Anterior cingulate cortex (tissue), 58 donors: ENCODE measurements at places on chromosomes 2 and 18.
A peak's percentile ranks its signal among the peaks of the same experiment; 100 is the strongest.

DNA sequence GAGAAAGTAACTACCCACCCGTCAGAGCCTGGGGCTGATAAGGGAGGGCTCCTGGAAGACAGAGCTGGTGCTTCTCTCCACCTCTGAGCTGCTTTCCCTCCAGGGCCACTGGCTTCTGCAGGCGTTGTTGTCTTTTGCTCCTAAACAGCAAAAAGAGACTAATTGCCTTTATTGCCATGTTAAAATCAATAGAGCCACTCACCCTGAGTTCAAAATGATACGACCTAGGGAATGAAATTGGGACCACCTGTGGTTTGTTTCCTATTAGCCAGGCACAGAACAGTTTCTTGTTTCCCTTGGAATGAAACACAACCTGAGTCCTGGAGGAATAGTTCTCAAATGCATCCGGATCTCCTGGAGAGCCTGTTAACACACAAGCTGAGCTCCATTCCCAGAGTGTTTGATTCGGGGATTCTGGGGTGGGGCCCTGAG, 45.8 kb downstream of the TCF7L1 start:
- no peak for DNase-seq

GRCh38 chr2:176490061-176490861, 221.0 kb downstream of the MTX2 start:
- peak; percentile 37 for DNase-seq

GRCh38 chr18:79332646-79333045, 63.1 kb upstream of the NFATC1 start:
- DNase-seq: no peak

DNA sequence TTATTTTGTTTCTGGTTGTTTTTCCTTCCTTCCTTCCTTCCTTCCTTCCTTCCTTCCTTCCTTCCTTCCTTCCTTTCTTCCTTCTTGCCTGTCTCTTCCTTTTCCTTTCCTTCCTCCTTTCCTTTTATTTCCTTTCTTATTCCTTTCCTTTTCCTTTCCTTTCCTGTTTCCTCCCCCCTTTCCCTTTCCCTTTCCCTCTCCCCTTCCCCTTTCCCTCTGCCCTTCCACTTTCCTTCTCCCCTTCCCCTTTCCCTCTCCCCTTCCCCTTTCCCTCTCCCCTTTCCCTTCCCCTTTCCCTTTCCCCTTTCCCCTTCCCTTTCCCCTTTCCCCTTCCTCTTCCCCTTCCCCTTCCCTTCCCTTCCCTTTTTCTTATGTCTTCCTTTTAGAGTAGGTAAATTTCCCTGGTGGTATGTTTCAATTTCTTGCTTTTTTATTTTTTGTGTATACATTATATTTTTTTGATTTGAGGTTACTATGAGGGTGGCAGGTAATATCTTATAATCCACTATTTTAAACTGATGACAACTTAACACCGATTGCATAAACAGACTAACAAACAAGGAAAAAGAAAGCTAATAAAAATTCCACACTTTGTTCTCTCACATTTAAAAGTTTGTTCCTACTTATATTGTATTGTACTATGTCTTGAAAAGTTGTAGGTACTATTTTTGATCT, 311.0 kb upstream of the FSHR start:
- DNase-seq: no peak

DNA sequence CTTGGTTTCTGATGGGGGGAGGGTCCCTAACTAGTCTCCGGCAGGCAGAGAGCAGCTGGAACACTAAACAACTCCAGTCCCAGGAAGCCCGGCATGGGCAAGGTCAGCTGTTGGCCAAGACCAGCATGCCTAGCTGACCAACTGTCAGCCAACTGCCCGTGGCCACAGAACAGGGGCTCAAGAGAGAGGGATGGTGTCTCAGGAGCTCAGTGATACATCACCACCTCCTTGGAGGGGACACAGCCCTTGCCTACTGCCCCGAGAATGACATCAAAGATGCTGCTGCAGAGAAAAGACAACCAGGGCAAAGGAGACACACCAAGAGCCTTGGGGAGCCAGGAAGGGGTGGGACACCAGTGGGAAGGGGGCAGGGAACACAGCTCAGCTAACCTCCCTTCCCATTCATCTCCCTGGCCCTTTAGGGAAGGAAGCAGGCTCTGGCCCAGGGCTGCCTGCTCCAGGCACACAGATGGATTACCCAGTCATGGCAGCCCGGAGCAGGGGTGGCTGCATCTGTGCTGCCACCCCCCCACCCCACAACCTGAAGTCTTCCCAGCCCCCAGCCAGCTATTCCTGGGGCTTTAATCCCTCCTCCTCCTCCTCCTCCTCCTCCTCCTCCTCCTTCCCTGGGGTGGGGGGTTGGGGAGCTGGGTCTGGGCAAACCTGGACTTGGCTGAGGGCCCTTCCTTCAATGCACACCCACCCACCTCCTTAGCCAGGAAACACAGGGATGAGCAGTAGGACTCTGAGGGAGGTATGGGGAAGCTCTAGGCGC, 1.9 kb downstream of the BIN1 start:
- no peak for DNase-seq

DNA sequence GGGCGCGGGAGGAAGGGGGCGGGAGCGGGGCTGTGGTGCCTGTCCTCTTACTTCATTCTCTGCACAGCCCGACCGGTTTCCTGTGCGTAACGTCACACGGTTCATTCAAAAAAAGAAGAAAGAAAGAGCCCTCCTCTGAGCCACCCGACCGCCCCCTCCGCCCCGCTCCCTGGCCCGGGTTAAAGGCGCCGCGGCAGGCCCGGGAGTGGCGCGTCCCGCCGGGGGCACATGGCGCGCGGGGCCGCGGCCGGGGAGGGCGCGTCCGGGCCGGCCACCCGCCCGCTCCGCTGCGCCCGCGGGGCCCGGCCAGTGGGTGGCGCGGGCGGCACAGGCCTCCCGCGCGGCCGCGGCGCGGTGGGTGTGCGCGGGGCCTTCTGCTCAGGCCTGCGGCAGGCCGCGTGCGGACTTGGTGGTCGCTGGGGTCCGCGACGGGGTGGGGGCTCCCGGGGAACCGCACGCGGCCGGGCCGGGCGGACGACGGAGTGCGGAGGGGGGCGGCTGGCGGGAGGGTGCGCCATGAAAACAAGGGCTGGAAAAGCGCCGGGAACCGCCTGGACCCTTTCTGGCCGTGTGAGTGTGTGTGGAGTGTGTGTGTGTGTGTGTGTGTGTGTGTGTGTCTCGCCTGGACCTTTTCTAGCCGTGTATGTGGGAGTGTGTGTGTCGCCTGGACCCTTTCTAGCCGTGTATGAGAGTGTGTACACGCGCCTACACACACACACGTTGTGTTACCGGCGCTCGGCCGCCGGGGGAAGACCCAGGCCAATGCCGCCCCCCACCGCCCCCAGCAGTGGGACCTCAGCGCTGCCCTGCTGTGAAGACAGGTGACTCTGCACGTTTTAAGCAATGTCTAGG, 780 bp upstream of the BCL2 start:
- peak; percentile 68 for DNase-seq

DNA sequence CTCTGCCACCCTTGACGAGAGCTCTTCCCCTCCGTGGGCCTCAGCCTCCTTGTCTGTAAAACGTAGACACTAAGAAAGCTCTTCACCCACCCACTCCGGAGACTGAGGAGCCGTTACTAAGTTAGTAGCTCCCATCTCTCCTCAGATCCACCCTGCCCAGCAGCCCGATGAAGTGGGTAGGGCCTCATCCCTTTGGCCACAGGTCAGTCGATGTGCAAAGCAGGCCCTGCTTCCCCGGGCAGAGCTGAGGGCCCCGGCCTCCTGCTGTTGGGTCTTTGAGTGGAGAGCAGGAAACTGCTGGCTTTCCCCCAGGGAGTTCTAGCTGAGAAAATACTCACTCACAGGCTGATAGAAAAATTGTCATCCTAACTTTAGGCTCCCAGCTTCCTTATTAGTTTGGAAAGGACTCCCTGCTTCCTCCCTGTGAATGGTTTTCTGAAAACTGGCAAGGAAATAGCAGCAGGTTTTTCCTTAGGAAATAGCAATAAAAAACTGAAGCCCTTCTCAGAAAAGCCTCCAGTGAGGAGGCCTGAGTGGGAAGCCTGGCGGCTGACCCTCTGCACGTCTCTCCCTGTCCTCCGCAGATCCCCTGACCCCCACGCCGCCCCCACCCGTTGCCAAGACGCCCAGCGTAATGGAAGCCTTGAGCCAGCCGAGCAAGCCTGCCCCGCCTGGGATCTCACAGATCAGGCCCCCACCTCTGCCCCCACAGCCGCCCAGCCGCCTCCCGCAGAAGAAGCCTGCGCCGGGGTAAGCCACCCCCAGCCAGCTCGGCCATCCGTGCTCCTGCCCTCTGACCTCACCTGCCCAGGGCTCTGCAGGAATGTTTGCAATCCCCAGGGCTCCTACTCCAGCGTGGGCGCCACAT, 30.2 kb downstream of the ITGB1BP1 start:
- DNase-seq: no peak

- no peak for DNase-seq
Observed at GRCh38 chr2:41940060-41940744, 107.6 kb upstream of the PKDCC start.

DNA sequence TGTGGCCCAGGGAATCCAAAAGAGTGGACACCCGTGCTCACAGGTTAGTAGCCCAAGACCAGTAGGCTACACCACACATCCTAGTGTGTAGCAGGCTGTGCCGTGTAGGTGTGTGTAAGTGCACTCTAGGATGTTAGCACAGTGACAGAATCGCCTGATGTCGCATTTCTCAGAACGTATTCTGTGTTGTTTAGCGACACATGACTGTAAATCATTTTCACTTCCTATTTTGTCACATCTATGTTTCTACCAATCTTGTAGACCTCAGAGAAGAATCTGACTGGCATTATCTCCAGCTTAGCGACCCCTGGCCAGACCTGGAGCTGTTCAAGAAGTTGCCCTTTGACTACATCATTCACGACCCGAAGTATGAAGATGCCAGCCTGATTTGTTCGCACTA, 45.1 kb downstream of the NTSR2 start:
- no peak for DNase-seq

DNA sequence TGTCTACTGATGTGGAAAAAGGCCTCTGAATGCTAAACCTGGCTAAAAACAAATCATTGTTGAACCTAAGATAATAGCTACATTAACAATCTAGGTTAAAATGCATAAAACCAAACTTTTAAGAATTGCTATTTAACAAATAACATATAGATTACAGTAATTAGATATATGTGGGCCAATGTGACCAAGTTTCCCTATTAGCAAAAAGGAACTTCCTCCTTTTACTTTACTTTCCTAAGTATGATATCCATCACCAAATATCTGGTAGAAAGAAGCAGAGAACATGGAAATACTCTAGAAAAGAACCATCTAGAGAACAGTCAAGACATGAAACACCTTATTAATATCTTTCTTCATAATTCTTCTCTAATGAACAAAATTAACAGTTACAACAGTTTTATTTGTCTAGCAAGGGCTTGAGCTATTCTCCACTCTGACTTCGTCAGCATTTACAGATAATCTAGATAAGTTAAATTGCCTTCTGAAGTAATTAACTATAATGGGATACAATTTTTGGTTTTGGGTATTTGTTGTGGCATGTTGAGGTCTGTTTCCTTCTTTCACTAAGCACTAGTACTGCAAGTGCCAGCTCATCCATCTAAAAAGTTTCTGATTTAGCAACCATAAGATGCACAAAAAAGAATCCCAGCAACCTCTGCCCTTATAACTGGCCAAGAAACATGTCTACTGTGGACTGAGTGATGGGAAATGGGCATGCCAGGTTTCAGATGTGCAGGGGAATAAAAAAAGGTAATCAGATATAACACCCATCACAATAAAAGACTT, 53.3 kb downstream of the MEMO1 start:
- no peak for DNase-seq
